ENCODE measurements at places on chromosomes 3 and 15.

GRCh38 chr3:181773921-181774320 is 62.2 kb downstream of the SOX2 start:
- DNase-seq, result no peak

DNA sequence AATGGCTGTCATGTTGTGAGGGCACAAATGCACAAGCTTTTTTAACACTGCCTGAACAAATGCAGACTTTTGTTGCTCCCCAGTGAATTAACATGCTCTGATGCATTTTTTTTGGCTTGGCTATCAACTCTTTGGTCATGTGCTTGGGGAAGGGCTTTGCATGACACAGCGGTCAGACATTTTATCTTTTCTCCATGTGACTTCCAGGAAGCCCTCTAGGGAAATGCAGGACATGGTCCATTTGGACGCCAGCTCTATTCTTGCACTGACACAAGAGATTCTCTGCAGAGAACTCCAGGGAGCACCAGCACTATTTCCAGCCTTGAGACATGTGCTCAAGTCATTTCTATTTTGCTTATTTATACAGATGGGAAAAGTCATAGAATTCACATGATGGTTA is 46.2 kb downstream of the NEK11 start:
- peak; percentile 5 for DNase-seq

- DNase-seq, result no peak
Measured at GRCh38 chr15:46420990-46421389, 786.2 kb downstream of the SQOR start.

DNA sequence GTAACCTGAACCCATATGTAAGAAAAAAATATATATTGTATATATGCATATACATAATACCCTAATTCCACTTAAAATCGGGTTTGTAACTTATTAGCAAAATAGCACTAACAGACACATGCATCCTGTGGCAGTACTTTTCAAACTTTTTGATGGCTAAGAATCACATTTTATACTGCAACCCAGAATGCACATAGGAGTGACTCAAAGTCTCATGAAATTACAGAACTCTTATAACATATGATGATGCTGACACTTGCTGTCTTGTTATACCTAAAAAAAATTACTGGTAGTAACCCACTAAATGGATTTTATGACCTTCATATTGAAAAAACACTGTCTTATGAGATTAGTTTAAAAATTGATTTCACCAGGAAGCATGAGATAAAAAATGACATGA is 152.4 kb upstream of the FRMD4B start:
- DNase-seq, result no peak

DNA sequence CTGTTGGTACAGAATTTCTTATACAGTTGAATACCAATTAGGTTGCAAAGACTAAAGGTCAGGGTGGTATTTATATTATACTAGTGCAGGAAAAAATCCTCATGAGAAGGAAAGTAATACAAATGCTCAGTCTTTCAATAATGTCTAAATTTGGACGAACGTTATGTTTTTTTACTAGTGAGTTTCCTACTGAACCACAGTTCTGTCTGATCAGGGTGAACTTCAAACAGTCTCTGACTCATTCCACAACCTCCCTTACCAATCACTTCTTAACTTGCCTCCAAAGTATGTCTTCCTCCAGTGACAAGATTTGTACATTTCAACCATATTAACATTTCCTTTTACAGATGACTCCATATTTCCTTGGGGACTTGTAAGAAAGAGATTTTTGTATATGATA is 3.4 kb downstream of the TMEM212 start:
- no peak for DNase-seq

DNA sequence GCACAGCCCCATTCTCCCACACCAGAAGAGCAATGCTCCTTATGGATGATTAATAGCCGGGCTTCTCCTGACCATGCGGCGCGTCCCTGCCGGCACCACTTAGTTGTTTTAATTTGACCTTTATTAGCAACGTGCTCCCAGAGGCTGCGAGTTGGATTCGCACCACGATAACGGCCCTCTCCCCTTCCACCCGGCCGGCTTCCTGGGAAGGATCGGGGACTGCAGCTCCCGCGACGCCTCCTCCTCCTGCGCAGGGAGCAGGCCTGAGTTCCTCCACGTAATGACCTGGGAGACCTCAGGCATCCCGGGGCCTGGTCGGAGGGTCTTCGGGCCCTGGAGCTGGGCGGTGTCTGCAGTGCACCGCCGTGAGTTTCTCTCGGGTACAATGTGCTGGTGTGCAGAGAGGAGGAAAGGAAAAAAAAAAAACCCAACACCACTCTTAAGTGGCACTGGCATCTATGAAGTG is 243.3 kb upstream of the TOPAZ1 start:
- DNase-seq, result no peak
